ENCODE measurements at places on chromosomes 1 and 21.
A peak's percentile ranks its signal among the peaks of the same experiment; 100 is the strongest.

- no peak for DNase-seq
Observed at GRCh38 chr1:7886405-7886745, 33.5 kb upstream of the UTS2 start.

DNA sequence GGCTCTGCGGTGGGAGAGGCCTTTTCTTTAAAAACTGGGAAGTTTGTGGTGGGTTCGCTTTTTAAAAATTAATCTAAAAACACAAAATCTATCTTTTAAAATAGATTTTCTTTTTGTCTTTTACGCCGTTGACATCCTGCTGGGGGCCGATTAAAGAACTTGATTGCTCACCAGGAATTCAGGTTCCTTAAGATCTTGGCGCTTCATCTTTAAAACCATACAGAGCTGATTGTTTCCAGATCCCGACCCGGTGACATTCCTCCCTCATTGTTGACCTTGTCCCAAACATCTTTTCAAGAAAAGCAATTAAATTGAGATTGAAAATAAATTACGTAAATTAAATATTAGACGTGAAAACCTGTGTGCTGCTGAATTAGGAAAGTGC lies 546 bp upstream of the ZNF697 start:
- DNase-seq: no peak

- DNase-seq: no peak
Observed at GRCh38 chr1:32012709-32013385, 821 bp upstream of the KHDRBS1 start.

DNA sequence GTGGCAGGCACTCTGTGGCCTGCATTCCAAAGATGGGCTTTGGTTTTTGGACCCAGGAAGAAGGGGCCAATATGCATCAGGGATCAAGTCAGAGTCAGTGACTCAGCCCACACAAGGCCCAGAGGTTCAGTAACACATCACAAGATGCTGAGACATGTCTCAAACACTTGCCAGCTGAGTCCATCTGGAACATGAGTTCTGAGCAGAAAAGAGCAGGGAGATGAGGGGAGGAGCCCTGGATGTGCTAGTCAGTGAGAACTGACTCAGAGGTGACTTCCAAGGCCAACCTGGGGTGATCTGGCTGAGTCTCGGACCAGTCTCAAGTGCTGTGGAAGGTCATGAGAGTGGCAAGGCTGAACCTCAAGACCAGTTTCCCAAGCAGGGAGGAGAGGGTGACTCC lies 150.1 kb downstream of the CDC7 start:
- DNase-seq: peak; percentile 8

- DNase-seq: no peak
Observed at GRCh38 chr1:183844806-183845205, 39.9 kb downstream of the RGL1 start.

GRCh38 chr1:202752774-202753173 lies 42.5 kb upstream of the SYT2 start:
- no peak for DNase-seq

DNA sequence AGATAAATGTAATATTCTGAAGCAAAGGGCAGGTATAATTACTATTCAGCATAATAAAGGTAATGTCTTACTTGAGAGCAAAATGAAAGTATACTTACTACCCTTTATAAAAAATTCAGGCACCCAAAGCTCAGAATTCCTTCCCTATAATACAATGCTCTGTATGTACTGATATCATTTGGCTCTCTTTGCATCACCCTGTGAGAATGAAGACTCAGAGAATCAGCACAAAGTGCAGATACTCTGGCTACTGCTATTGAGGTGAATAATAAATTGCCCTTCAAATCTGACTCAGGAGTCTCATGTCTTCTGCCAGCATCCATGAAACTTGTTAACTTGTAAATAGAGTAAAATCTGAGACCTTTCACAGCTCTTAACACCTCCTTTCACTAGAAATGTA lies 108.5 kb upstream of the KCTD3 start:
- no peak for DNase-seq

GRCh38 chr1:173424782-173425407 lies 52.2 kb upstream of the PRDX6 start:
- DNase-seq: no peak
